ENCODE measurements at places on chromosomes 7 and 10.

GRCh38 chr10:35926846-35927245, 284.8 kb upstream of the FZD8 start:
- no peak for DNase-seq

- DNase-seq, result no peak
Observed at GRCh38 chr7:73341877-73342276, 13.9 kb downstream of the FKBP6 start.

GRCh38 chr10:71631007-71631861, 88.3 kb downstream of the C10orf105 start:
- no peak for DNase-seq

GRCh38 chr7:81501220-81501619, 268.6 kb downstream of the HGF start:
- DNase-seq, result no peak

DNA sequence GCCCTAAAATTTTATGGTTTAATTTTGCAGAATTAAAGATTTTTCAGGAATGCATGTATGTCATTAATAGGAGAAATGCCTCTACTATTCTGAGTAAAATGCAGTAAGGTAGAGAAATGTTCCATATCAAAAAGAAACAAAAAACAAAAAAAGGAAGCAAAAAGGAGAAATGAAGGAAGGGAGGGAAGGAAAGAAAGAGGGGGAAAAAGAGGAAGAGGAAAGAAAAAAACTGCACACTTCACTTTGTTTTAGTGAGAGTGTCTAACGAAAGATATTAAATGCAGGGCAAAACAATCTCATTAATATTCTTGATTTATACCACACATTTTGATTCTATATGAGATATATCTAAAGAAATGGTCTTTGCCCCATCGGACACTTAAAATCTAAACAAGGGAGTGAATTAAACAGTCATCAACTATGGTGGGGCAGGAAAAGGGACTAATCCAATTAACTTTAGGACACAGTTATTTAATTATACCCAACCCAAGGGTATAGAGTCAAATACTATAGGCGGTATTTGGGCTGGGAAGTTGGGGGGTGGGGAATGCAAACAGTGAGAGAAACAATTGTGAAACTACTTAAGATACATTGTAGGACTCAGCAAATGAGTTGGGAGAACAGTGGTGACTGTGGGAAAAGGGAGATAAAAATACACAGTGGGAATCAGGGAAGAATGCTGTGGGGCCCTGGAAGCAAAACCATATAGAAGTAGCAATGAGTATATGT, 27.0 kb downstream of the IMMP2L start:
- DNase-seq, result no peak

DNA sequence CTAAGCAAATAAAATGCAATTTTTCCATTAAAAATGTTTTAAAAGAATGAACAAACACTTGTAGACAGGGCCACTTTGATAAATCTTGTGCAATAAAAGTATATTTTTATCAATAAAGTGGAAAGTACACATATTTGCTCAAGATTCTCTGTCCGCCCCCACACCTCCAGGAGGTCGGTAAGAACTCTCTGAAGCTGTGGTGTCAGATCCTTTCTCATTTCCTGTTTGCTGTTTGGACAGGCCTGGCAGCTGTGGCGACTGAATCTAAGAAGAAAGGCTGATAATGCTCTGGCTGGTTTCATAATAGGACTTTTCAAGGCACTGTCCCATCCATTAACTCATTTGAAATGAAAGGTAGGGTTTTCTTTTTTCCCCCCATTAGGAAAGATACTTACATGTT, 15.3 kb upstream of the ASB4 start:
- DNase-seq, result no peak

DNA sequence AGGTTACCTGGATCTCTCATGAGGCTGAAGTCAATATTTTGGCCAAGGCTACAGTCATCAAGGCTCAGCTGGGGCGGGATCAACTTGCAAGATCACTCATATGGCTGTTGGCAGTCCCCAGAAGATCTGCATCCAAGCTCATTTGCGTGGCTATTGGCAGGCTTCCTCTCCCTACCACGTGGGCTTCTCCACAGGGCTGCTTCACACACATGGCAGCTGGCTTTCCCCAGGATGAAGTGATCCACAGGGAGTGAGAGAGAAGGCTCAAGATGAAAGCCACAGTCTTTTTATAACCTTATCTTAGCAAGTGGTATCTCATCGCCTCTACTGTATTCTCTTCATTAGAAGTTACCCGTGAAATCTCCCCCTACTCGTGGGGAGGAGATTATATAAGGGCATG, 167.4 kb downstream of the TMEM26 start:
- no peak for DNase-seq

GRCh38 chr10:33092596-33092995, 134.6 kb upstream of the ITGB1 start:
- no peak for DNase-seq

DNA sequence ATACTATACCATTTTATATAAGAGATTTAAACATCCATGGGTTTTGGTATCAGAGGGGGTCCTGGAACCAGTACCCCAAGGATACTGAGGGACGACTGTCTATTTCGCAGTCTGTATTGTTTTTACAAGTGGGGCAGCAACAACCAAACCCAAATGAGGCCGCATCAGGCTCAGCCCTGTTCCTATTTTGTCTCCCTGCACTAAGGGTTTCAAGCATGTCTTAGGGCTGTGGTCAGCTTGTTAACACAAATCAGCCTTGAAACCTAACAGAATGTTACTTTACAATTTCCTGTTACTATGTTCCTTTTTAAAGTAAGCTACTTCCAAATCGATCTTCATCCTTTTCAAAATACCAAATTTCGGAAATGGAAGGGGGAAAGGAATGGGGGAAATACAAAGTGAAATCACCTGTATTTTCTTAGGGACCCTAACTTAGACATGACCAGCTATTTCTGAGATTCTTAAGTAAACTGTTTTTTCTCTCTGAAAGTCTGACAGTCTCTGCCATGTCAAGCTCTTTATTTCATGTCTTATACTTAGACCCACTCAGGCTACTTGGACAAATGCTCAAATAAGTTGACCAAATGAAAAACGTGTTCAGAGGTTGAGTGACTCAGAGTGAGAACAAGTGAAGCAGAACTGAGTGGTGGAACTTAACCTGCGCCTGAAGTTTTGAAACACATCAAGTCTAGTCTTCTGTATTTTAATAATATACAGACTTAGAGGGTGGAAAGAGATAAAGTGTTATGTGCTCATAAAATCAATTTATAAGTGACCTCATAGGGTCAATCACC, 75.8 kb downstream of the C1GALT1 start:
- DNase-seq, result no peak

GRCh38 chr7:129522088-129522970, 20.0 kb downstream of the SMKR1 start:
- no peak for DNase-seq

DNA sequence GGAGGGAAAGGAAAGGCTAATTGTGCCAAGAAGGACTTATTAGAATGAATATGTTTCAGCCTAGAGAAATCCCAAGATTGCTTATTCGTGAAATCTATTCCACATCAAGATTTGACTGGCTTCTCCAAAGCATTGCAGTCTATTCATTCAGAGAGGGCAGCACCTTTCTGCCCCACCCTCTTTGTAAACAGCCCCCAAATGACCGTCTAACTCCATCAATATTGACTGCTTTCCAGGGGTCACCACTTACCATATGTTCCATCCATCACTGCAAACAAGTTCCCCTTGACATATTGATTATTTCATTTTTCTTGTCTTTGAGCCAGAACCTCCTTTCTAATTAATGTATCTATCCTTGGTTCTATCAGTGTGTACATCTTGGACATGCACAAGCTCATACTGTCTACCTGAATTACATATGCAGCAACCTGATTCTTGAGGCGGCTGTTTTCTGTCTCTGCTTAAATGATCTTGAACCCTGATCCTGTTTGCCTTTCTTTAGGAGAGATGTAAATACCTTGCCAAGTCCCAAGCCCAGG, 44.2 kb upstream of the PTER start:
- DNase-seq, result no peak

DNA sequence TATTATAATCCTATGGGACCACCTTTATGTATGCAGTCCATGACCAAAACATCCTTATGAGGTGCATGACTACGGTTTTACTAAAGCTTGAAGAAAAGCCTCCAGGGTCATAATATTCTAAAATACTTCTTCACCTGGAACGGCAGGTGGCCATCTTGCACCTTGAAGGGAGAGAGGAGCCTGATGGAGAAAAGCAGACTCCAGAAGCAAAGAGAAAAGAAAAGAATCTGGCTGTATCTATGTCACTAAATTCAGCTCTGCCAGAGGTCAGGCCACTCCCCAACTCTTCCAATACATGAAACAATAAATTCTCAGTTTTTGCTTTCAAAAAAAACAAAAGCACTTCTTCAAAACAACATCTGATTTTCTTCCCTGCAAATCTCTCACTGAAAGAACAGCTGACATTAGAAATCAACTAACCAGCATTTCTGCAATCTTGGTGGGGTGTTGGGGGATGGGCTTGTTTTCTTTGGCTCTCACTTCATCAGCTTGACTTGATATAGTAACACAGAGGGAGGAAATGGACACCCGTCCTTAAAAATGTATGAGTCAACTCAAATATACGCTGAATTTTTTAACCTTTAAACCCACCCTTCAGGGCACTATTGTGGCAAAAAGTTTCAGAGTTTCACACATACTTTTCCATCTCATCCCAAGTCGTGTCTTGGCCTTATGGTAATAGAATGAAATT, 21.7 kb downstream of the HIBADH start:
- no peak for DNase-seq

- DNase-seq, result no peak
Observed at GRCh38 chr7:114008696-114009095, 89.9 kb upstream of the PPP1R3A start.

DNA sequence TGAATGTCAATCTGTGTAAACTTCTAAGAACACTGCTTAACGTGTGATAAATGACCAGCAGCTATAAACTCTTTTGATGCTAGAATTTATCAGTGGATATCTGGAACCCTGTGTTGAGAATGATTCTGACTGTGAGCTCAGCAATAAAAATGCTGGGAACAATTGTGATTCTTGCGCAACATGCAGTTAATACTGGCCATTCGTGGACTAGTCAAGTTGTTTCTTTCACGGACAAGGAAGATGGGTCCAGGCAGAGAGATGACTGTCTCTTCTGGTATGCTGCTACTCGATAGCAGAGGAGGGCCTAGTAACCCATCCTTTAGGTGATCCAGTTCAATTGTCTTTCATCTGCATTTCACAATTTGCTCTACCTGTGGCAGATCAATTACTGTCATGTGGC, 394.8 kb upstream of the IGFBP3 start:
- no peak for DNase-seq

- no peak for DNase-seq
Observed at GRCh38 chr10:59702347-59702746, 7.3 kb downstream of the SLC16A9 start.

DNA sequence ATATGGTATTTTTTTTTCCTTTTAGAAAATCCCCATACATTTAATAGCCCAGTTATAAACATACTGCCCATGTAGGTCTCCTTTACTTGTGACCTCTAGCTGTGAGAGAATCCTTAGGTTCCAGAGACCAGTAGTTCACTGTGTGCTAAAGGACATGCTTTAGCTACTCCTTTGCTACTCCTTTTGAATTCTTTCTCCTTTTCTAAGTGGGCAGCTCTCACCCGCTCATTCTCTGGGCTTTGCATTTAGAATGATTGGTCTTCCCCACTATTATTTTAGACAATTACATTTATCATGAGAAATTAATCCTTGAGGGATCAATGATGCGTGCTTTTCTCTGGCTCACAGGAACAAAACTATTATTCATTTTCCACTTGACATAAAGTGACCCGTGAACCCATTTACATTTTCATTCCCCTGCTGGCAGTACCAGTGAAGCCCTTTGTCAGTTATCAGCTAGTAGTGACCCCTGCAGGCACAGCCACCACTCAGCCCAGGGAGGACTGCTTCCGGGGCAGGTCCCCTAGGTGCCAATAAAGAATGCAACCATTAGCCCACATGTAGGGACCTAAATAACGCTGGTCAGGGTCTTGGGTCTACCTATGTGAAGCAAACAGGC, 844.3 kb downstream of the CNTNAP2 start:
- DNase-seq, result no peak

DNA sequence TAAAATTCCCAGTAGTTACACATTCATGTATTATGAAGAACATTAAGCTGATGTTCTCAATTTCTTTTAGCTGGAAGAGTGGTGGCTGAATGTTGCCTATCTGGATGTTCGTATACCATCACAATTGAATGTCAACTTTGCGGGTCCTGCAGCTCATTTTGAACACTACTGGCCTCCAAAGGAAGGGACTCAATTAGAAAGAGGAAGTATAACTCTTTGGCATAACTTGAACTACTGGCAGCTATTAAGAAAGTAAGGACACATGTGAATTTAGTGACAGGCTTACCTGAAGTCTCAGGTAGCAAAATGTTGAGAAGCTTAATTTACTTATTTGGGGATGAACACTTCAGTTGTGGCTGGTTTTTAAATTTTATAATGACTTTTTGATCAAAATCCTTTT, 15.9 kb downstream of the CROT start:
- no peak for DNase-seq

GRCh38 chr7:135300913-135301765, 67.5 kb downstream of the STRA8 start:
- DNase-seq, result no peak

DNA sequence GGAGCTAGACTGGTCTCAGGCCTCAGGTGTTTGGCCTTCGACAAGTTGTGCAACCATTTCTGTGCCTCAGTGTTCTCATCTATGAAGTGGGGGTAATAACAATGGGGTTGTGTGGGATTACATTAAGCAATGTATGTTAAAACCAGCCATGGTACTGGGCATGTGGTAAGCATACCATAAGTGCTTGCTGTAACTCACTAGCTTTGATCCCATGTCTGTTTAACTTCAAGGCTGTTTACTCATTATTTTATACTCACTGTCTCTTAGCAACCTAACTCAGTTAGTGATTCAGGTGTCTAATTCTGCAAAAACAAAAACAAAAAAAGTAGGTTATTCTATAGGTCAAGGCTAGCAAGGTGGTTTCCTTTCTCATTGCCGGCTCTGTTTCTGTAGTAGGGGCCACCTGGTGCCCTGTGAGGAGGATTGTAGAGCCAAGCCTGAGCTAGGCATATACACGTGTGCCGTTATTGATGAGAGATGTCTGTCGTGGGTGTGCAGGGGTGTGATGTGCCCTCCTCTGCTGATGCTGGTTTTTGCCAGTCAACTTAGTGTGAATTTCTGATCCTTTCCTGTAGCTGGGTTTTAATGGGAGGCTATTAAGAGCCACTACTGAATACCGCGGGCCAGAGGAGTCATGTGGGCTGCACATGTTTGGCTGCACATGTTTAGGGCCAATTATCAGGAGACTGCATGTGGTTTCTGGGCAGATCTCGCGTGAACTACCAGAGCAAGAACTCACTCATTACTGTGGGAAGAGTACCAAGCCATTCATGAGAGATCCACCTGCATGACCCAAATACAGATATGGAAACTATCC, 56.2 kb downstream of the EEPD1 start:
- DNase-seq, result no peak

Measured in coronary artery (tissue), 2 donors.